Activated CD8-positive, alpha-beta memory T cell treated with anti-CD3 and anti-CD28 coated beads for 1 hour (primary cell): ENCODE measurements at places on chromosomes 6 and 20.

DNA sequence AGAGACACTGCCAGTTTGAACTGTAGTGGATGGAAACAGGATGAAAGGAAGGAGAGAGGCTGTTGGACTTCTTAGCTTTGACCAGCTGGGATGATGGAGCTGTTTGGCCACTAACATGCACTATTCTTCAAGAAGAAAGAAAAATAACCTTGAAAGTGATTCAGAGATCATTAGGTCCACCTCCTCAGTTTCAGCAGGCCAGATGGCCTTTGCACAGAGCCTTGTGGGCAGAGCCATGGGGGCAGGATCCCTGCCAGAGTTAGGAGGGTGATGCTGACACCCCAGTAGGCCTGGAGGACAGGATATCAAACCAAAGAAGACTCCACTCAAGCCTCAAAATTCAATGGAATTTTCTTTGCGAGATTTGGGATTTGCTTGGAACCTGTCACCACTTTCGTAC lies 74.5 kb upstream of the TMEM181 start:
- no peak for DNase-seq

DNA sequence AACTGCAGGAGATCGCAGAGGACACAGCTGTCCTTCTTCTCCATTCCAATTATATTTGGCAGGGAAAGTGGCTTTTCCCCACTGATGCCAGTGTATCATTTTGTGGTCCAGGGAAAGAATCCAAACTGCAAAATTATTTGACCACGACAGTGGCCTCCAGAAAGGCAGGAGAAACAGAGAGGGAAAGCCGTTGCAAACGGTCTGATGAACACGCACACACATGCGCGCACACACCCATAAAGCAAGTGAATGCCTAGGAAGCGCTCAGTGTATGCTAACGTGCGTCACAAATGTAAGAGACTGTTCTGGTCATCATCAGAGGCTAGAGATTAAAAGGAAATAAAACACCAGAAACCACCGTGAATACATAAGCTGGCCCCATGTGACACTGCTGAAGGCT lies 54.0 kb downstream of the NPEPL1 start:
- DNase-seq, result no peak

- no peak for DNase-seq
Measured at GRCh38 chr6:47344022-47344421, 34.3 kb upstream of the TNFRSF21 start.

DNA sequence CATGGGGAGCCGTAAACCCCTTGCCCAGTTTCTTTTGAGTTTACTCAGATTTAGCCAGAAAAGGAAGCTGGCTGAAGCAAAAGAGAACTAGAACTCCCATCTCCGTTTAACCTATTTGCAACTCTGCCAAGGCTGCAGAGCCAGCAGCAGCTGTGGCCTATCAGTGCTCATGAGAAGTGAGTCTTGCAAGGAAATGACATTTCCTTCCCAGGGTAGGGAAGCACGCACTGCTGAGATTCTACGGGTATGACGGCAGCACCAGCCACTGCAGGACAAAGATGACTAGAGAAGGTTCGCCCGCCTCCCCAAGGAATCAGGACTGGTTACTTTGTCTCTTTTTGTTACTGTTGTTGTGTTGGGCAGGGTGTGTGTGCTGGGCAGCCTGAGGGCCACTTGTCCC lies 47.6 kb downstream of the PPP1R3G start:
- no peak for DNase-seq

DNA sequence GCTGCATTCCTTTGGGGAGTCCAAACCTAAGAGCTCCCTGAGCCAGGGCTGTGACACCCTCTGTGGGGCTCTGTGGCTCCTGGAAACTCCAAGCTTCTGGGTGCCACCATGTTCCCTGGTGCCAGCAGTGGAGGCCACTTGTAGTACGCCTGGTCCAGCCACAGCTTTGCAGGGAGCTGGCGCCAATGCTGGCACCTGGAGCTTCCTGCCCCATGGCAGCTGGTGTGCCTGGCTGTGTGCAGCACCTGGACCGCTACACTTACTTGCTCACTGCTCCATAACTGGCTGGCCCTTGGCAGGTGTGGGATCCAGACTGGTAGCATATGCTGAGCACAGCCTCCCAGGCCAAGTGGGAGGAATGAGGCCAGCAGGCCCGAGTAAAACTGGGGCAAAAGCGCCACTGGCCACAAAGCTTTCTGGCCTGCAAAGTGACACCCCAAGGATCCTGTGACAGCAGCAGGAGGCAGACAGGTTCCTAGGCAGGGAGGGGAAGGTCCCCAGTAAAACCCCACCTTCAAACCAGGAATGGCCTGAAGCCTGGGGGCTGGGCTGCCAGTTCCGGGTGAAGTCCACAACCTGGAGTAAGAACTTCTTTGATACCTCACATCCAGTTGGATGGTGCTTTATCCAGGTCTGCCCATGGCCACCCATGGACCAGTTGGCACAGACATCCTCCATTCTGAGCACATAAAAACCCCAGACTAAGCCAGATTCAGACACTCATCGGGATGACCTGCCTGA lies 461.0 kb downstream of the TBC1D32 start:
- no peak for DNase-seq

DNA sequence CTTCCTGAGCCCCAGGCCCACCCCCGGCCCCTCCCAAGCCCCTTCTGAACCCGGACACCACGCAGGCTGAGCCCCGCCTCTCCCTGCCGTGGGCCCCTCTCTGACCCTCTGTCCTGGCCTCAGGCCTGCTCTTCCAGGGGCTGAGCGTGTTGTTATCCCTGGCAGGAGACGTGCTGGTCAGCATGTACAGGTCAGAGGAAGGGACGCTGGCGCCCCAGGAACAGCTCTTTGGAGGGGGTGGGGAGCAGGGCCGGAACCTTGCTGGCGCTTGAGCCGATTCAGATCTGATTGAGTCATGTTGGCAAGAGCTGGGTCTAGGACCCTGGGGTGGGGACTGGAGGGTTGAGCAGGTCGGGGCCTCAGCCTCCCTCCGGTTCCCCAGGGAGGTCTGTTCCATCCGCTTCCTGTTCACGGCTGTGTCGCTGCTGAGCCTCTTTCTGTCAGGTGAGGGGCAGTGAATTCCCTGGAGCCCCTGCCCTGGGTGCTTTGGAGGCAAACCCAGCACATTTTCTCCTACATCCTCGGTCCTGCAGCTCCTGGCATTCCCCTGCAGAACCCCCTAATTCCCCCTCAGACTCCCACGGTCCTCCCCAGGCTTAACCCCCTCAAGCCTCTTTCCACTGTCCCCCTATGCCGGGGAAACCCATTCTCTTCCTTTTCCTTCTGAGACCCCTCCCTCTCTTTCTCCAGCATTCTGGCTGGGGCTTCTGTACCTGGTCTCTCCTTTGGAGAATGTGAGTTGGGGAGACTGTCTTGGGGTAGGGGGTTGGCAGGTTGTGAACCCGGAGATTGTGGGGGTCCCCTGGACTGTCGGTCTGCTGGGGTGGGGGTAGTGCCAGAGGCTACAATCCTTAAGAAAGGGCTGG lies 2.0 kb downstream of the SPAG4 start:
- DNase-seq, result peak; percentile 16

DNA sequence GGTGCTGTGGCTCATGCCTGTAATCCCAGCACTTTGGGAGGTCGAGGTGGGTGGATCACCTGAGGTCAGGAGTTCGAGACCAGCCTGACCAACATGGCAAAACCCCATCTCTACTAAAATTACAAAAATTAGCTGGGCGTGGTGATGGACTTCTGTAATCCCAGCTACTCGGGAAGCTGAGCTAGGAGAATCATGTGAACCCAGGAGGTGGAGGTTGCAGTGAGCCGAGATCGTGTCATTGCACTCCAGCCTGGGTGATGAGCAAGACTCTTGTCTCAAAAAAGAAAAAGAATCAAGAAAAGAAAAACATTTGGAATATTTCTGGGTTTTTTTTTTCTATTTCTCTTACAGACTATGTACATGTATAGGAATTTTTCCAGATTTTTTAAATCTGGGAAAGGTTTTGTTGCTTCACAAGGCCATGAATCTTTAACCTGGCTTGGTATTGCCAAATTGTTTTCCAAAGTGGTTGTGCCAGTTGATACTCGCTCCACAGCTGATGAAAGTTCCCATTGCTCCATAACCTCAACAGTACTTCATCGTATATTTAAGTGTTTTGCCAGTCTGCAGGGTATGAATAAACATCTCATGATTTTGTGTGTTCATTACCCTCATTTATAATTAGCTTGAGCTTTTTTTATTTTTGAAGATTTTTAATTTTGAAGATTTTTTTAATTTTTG lies 33.5 kb downstream of the RNF217 start:
- DNase-seq, result no peak

- DNase-seq, result no peak
Measured at GRCh38 chr6:167501831-167502385, 177.0 kb downstream of the TTLL2 start.
